CD4-positive, alpha-beta T cell treated with Interleukin-12 subunit alpha and Interleukin-12 subunit beta, for 1 hour (primary cell): ENCODE measurements at places on chromosomes 12 and 14.

DNA sequence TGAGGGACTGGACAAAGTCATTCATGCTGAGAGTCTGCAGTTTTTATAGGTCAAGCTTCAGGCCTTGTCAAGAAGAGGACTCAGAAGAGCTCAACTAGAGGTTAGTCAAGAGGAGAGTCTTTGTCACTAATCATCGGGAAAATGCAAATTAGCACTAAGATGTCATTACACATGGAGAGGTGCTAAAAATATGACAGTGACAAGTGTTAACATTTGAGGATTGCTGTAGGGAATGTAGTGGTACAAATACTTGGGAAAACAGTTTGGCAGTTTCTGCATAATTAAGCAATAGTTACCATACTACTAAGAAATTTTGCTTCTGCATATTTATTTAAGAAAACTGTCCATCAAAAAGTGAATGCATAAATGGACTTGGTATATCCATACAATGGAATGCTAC is 60.9 kb upstream of the CSRP2 start:
- no peak for DNase-seq

- no peak for DNase-seq
These were observed 78.9 kb downstream of the AKAP6 start for GRCh38 chr14:32408018-32408417.

DNA sequence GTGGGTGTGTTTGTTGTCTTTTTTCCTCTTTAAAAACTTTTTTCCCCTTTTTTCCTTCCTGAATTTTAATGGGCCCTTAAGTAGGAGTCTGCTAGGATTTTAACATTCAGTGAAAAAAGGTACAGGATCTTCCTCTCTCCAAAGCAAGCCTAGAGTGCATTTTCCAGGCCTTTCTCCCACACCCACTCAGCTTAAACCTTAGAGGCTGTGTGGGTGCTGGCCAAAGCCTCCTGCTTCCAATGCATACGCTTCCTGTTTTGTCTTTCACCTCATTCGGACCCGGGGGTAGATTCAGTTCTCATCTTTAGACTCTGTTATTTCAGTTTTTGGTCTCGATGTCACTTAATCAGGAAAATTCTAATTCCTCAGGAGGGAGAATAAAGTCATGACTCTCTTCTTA is 51.2 kb downstream of the TMEM30B start:
- DNase-seq, result no peak

DNA sequence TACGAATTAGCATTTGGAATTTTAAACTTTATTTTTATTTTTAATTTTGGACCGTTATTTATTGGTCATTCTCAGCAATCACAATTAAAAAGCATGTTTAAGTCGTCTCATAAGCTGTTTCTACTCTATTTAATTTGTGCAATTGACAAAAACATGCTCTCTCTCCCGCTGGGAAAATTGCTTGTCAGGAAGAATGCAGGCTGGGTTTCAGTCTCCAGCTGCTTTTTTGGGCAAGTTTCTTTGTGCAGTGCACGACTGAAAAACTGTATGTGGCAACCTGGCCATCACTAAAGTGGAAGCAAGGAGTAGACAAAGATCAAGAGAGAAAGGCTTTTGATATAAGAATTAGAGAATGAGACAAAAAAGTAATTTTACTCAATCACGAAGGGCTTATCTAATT is 941.5 kb upstream of the MDGA2 start:
- DNase-seq, result no peak

GRCh38 chr14:51445001-51445390 is 204.9 kb downstream of the TMX1 start:
- no peak for DNase-seq

GRCh38 chr14:68723808-68724268 is 69.0 kb downstream of the ZFP36L1 start:
- no peak for DNase-seq

DNA sequence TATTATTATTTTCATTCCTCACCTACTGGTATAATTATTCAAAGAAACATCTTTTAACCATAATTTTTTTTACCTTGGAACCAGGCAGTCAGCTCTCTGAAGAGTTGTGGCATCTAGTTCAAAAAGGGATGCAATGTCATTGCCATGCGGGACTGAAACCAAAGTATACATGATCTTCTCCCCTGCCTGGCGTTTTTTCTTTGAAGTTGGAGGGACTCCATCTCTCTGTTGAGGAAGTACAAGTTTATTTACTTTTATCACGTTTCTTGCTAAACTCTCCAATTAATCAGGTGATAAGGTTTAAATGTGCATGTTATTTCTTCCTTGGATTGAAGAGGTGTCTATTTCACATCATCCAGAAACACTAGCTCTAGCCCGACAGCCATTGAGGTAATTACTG is 146.6 kb downstream of the ITPR2 start:
- no peak for DNase-seq

DNA sequence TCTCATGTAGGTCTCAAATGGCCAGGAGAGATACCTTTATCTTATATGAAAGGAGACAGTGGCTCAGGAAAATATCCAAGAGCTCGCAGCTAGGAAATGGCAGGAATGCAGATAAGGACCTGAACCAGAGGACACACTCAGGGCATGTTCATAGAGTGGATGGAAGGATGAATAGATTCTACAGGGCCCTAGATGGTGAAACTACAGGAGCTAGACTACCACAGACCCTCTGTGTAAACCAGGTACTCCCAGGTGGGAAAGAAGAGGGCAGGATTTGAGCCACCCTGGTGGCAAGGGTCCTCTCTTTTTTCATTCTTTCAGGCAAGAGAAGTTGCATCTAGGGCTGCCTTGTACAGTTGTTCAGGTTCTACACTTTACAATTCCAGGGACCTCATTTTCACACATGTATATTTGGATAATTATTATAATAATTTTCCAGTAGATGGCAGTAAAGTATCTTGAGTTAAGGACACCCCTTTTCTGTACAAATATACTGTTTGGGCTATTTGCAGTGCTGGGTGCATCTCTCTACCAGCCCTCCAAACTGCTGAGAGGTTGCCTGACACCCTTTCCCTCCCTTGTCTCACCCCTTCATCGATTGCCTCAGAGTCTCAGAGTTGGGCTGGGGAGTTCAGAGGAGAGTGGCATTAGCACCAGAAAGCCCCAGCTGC is 10.5 kb upstream of the ZDHHC22 start:
- DNase-seq, result peak; percentile 9

DNA sequence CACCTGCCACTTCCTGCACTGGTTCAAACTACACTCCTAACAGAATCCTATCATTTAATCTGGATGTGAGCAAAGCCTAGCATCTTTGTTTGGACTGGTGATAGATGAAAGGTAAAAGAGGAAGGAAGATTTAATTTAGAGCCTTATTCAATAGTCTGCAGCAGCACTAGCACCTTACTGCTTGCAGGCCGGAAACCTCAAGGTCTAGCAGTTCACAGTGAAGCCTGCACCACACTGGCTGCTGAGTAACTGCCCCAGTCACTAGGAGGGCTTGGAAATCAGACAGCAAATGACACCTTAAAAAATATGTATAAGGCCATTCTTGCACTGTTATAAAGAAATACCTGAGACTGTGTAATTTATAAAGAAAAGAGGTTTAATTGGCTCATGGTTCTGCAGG is 358.0 kb downstream of the DAD1 start:
- DNase-seq, result peak; percentile 22

DNA sequence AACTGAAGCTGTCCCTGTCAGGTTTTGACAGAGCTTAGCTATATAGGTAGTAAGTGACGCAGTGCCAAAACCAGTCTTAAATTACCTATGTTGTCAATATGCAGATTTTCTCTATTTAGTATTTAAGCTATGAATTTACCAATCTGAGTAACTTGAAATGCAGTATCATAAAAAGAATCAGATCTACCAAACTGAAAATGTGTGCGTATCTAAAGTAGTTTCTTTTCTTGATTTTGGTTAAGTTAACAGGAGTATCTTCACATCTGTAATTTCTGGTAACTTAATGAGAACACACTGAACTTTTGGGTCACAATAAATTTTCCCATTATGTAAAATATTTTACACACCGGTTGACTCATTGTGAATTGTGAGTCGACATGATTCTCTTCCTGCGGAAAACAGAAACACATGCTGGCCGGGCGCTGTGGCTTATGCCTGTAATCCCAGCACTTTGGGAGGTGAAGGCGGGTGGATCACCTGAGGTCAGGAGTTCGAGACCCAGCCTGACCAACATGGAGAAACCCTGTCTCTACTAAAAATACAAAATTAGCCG is 45.1 kb downstream of the TRAF3 start:
- no peak for DNase-seq

DNA sequence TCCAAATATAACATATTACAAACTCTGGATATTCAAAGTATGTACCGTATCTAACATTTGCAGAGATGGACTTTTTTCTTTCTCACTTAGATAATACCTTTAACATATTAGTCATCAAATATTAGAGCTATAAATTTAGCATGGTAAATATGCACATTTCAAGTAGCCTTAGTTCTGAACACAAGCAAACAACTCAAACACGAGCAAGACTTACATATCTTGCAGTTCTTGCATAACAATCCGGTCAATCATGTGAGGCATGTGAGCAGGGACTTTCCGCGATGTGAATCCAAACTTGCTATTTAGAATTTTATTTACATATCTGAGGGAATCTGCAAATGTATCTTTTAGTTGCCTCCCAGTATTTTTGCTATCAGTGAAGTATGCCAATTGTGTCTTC is 22.1 kb upstream of the SYCP3 start:
- no peak for DNase-seq

DNA sequence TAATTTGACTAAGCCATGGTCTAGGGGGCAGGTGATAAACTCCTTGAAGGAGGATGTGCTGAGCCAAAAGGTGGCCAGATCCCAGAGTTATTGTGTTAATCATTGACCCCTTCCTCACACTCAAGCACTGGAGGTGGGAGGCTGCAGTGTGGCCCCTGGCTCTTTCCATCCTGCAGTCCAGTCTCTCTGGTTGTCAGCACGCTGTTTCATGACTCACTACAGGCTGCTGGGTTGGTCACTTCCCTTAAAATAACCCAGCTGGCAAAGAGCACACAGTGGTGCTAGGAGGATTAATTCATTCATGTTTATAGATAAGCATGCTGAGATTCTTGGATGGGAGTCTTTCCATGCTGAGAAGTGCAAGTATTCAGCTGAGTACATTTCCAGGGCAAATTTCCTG is 228.9 kb downstream of the ANO2 start:
- no peak for DNase-seq

GRCh38 chr12:10048526-10048925 is 18.0 kb downstream of the CLEC9A start:
- no peak for DNase-seq

DNA sequence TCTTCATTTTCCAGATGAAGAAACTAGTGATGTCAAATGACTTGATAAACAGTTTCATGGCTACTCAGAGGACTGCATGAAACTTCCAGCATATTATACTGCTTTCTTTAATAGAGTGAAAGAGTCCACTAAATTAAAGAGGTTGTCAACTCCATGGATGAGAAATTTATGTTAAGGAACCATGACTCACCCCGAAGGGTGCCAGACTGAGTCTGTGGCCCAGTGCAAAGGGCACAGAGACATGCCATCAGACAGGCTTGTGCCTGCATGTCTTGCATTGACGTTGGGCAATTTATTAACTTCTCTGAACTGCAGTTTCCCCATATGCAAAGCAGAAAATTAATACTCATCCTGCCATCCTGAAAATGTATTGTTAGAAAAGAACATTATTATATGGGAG is 382.4 kb downstream of the APAF1 start:
- DNase-seq, result no peak

DNA sequence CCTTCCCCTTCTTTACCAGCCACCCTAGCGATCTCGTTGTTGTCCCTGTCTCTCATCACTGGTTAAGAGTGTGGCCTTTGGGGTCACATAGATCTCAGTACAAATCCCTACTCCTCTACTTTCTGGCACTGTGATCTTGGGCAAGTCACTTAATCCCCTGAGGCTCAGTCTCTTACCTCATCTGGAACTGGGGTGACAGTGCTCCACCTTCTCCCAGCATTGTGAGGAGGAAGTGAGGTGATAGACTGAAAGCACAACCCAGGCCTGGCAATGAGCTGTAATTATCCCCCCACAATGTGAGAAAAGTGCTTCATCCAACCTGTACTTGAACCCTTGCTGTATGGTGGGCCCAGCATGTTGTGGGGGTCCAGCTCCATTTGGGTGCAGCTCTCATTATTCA is 48.0 kb downstream of the IRAK3 start:
- DNase-seq, result no peak

- DNase-seq, result no peak
These were observed 18.7 kb downstream of the GRIN2B start for GRCh38 chr12:13962699-13963098.

- DNase-seq, result no peak
These were observed 7.6 kb upstream of the RNF34 start for GRCh38 chr12:121392325-121392716.

DNA sequence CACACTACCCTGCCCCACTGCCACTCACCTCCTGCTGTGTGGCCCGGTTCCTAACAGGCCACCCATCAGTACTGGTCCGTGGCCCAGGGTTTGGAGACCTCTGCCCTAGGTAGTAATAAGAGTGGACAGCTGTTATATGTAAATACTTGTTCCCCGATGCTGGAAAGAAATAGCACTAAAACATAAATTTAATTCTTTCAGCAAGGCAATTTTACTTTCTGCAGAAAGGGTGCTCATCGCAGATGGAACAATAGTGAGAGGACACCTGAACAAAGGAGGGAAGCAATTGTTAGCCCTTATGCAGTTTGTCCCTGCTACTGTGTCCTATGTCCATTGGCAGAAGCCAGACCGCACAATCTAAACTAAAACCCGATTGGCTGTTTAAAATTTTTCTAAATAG is 5.9 kb upstream of the CYP46A1 start:
- no peak for DNase-seq

DNA sequence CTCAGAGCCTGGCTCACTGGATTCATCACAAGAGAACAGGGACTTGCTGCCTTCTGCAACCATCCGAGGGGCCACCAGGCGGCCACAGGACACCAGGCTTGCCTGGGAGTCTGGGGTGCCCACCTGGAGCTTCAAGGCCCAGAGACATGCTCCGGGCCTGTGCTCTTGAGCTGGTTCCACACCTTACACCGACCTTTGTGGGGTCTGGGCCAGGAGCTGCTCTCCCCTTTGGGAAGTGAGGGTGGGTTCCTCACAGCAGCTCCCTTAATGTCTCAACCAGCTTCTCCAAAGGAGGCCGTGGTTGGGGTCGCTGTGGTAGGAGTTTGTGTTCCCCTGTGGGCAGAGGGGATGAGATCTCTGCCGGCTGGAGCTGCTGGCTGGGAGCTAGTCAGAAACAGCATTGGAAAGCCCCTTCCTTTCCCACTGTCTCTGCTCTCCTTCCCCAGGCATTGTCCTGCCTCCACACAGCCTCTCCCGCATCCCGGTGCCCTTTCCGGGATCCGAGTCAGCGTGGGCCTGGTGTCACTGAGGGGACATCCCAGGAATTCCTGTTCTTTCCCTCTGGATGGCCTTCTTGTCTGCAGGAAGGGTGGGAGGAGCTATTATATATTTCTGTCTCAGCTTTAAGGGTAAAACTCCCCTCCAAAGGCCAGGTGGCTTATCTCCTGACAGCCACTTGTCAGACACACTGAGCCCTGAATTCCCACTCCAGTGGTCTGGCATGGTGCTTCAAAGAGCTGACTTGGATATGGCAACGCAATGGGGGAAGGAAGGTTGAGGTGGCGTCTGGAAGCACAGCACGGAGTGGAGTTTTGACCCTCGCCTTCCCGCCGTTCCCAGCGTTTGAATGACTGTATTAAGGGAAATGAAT is 5.1 kb upstream of the PAPLN start:
- no peak for DNase-seq
